ENCODE measurements at places on chromosomes 2 and 18.

DNA sequence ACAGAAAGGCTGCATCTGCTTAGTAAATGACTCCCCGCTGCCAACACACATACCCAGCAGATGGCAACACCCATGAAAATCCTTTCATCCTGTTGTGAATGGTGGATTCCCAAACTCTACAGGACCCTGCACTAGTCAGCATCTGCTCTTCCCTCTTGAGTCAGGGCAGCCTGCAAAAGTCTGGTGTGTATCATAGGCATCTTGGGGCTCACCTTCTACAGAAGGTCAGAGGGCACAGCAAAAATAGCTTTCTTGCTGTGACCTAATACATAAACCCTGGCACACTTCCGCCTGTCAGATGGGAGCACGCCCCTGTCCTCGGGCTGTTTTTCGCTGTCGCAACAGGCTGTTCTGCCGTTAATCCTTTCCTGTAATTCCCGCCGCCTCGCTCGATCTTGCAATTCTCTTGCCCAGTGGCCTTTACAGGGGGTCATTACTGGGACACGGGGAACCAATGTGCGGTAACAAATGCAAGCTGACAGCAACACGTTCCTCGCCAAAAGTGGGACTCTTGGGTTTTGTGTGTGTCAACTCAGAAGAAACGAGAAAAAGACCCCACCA lies 19.9 kb upstream of the SCYGR1 start:
- no peak for DNase-seq

GRCh38 chr2:96584017-96584416 lies 47.5 kb downstream of the ARID5A start:
- DNase-seq = no peak

DNA sequence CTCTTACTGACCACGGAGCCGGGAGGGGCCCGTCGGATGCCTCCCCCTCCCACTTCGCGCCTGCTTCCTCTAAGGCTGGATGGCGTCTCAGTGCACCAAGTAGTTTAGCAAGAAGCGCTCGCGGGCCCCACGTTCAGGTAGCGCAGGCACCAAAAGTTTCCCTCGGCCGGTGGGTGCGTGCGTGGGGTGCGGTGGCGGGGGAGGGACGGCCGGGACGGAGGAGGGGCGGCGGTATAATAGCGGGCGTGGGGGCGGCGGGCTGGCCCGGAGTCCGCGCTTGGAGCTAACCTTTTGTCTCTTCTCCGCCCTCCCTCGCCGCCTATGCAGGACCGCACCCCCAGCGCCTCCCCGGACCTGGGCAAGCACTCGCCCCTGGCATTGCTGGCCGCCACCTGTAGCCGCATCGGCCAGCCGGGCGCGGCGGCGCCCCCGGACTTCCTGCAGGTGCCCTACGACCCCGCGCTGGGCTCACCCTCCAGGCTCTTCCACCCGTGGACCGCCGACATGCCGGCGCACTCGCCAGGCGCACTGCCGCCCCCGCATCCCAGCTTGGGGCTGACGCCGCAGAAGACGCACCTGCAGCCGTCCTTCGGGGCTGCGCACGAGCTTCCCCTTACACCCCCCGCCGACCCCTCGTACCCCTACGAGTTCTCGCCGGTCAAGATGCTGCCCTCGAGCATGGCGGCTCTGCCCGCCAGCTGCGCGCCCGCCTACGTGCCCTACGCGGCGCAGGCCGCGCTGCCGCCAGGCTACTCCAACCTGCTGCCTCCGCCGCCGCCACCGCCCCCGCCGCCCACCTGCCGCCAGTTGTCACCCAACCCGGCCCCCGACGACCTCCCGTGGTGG lies 1.0 kb downstream of the SP5 start:
- no peak for DNase-seq

DNA sequence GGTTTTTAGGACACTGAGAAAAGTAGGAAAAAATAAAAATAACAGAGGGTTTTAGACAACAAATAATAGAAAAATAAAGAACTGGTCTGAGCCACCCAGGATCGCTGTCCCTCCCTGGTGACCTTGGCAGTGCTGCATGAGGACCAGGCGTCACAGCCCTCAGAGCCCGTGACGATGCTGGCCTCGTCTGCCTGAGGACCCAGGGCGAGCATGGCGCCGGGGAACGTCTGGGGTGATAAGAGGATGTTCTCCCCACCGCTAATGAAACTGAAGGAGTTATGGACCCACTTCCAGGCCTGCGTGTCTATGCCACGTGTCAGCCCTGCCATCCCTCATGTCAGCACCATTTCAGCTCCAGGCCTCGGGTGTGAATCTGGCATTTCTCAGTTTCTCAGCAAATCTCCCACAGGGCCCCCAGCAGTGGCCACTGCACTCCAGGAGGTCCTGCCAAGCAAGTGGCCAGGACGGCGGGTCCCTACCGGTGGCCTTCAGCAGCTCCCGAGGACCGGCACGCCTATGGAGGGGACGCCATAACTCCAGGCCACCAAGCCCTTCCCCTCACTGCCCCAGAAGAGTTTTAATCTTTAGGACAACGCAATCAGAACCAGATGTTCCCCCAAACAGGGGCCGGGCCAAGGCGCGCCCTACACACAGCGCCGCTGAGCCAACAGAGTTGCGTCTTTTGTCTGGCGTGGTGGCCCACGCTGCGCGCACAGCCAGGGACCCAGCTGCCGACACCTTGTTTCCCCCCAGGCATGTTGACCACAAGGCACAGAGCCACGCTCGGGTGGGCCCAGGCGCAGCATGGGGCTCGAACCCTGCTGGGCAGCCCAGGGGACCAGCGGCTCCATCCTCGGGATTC lies 179.7 kb downstream of the TWIST2 start:
- no peak for DNase-seq

GRCh38 chr2:26620031-26620605 lies 21.0 kb downstream of the CIB4 start:
- DNase-seq = no peak

DNA sequence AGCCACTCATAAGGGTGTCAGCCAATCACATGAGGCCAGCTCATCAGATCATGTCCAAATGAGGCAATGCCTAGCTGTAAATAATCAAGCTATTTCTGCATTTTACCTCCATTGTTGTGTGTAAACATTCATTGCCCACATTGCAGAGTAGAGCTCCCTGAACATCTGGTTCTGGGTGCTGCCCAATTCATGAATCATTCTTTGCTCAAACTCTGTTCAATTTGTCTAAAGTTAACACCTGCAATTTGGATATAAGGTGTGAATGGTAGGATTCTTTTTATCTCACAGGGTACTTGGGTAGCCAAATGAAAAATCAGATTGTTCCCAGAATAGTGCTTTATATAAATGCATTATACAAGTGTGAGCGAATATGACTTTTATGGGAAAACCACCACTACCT lies 345.5 kb upstream of the NT5C1B start:
- DNase-seq = no peak

- no peak for DNase-seq
These were observed 133.6 kb upstream of the APCDD1 start for GRCh38 chr18:10320791-10321190.

DNA sequence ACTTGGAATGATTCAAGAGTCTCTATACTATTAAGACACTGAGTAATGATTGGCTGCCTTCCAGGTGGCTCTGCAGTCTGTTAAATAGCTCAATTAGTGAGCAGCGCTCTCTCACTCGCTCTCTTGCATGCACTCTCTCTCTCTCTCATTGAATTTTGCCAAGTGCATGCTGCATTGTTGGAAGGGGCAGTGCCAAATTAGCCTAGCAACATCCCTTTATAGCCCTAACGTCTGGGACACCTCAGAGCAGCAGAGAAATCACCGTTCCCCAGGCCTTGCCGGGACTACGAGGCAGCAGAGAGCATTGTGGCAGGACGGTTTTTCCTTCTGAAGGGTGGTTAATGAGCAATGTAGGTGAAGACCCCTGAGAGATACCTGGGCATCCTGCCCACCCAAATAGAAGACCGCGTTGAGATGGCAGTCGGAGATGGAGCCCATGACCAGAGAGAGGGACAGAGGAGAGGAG lies 447.6 kb upstream of the POU3F3 start:
- DNase-seq = no peak

GRCh38 chr2:3512086-3512485 lies 7.2 kb downstream of the ADI1 start:
- DNase-seq = no peak

GRCh38 chr2:3485166-3485565 lies 34.2 kb downstream of the ADI1 start:
- DNase-seq = no peak

Data from activated T-cell treated with anti-CD3 and anti-CD28 coated beads for 4 hours (primary cell).